ENCODE measurements at places on chromosomes 7 and 10.

- ATAC-seq, result peak; percentile 33
Measured at GRCh38 chr7:4712281-4713182, 30.4 kb downstream of the FOXK1 start.

GRCh38 chr10:133122171-133122935, 34.6 kb downstream of the ADGRA1 start:
- no peak for ATAC-seq

DNA sequence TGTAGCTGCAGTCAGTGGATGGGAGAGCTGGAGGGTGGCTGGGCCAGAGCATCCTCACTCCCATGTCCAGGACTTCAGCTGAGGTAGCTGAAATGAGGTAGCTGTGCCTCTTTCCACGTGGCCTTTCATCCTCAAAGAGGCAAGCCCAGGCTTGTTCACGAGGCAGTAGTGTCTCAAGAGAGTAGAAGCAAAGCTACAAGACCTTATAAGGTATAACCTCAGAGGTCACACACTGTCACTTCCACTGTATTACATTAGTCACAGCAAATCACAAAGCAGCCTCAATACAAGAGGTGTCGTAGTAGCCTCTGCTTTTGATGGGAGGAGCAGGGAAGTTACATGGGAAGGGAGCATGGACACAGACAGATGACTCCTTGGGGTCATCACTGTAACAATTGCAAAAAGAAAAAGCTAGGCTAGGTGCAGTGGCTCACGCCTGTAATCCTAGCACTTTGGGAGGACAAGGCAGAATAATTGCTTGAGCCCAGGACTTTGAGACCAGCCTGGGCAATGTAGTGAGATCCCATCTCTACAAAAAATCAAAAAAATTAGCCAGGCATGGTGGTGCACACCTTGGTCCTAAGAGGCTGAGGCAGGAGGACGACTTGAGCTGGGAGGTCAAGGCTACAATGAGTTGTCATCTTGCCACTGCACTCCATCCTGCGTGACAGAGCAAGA, 97.5 kb downstream of the SKIDA1 start:
- ATAC-seq, result peak; percentile 95

- ATAC-seq, result no peak
Measured at GRCh38 chr10:32411797-32412498, 34.0 kb upstream of the CCDC7 start.

- ATAC-seq, result peak; percentile 12
Measured at GRCh38 chr7:130897515-130898419, 163.8 kb upstream of the KLF14 start.

GRCh38 chr10:88066876-88067275, 203.5 kb downstream of the PTEN start:
- peak; percentile 41 for ATAC-seq

DNA sequence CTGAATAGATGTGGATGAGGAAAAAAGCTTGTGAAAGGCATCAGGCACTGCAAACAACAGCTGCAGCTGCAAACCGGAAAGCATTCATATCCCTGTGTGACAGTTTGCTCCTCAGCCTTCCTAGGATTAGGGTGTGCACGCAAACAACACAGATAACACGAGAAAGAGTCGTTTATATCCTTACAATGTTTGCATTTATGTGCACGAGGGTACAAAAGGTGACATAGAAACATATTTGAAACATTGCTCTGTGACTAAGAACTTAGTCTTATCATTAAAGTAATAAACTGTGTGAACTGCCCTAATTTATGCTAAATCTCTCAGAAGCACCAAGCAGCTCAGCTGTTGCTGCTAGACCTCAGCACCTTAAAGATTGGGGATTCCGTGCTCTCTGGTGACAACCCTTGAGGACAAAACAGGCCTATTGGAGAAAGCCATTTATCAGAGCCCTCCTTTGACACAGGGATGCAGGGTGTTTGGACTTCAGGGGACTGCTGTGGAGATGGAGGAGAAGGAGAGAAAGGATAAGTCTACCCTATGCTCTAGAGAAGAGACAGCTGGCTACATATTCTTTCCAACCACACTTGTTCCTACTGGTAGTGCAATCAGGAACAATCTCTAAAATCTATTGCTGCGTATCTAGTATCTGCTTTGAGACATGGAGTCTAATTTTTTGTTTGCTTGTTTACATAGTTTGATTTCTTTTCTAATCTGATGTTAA, 176.2 kb downstream of the GNAT3 start:
- ATAC-seq, result no peak

DNA sequence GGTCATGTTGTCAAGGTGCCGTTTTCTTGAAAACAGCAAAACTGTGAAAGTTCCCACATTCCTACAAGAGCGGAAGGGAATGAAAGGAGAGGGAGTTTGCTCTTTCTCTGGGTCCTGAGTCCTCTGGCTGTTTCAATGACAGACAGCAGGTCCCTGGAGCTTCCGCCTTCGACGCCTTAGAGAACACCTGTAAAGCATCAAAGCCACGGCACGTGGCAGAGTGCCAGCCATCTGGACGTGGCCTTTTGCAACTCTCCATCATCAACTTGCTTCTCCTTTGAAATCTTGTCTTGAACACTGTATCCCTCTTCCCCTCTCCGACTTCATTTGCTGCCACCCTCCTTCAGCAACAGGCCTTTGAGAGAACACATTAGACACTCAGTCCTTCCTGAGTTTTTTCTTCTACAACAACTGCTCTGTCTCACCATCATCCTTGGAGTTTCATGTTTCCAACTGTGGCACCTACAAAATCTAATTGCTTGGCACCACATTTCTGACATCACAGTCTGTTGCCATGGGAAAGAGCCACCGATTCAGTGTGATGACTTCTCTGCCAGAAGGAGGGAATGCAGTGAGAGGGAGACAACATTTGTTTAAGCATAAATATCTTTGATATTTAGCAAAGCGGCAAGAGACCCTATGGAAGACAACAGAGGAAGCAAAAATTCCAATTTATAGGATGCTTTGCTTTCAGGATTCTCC, 204.9 kb upstream of the PTER start:
- ATAC-seq, result no peak

DNA sequence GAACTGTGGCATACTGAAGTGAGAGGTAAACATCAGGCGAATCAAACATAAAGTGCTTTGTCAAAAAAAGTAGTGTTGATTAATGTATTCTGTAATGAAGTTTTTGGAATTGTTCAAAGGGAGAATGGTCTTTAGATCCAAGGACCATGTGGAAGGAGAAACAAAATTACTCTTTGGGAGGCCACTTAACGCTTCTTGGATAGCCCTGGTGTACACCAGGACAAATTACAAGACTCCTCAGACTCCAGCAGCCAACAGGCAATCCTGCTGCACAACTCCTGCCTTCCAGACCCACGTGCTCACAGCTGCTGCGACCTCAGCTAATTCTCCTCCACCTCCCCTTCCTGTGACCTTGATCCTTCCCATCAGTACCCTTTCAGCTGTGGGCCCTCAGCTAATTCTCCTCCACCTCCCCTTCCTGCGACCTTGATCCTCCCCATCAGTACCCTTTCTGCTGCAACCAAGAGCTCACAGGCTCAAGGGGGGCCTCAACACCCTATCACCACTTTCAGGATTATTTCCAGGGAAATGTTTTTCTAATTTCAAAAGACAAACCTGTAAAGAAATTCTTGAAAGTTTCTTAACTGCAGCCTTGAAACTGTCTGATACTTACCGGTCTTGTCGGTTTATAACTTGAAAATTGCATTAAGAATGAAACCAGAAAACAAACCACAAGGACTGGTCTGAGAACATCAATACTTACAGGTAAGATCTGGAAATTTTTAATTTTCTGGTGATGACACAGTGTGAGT, 29.7 kb upstream of the DDC start:
- no peak for ATAC-seq

GRCh38 chr7:71733107-71733870, 601.3 kb downstream of the GALNT17 start:
- ATAC-seq, result peak; percentile 68

DNA sequence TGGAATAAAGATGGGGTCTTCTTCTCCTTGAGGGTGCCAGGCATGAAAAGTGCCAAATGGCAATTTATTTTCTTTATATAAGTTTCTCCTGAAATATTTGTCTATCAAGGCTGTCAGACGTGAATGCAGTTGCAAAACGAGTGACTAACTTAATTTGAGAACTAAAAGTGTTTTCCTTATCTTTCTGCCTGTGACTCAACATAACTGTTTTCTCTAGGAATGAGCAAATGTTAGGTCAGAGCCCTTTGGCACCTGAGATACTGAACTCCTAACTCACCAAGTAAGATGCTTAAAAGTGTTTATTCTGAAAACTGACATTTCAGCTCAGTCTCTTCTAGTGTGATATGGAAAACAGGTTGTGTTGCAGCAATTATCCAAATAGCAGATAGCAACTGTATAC, 197.0 kb downstream of the STK31 start:
- no peak for ATAC-seq

DNA sequence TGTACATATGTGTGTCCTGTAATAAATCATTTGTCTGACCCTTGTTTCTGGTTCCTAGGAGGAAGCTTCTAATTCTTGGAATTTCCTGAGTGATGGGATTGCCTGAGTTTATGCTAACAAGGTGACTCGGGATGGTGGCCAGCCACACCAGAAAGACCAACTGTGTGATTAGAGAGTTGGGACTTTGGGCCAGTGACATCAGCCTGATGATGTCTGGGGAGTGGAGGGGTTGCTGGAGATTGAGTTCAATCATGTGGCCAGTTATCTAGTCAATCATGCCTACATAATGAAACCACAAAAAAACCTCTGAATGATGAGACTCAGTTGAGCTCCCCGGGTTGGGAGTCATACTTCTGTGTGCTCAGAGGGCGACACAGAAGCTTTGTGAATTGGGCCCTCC, 23.5 kb upstream of the CARD11 start:
- no peak for ATAC-seq

DNA sequence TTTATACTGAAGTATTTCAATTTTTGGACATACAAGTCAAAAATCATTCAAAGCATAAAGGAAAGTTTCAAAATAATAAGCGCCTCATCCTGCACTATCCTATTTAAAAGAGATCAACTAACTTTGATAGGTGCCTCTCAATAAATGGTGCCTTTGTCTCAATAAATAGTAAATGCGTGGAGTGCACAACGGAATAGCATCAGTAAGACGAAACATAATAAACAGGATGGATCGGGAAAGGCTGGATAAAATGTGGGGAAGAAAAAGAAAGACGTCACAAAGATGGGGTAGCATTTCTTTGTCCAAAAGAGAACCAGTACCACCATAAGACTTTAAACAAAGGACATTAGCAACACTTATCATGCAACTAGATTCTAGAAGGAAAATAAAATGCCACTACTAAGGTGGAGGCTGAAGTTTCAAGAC, 571 bp upstream of the PRKAR2B start:
- no peak for ATAC-seq

GRCh38 chr7:137949416-137950262, 52.2 kb downstream of the CREB3L2 start:
- ATAC-seq, result no peak

- peak; percentile 7 for ATAC-seq
Measured at GRCh38 chr10:78972160-78972946, 96.4 kb upstream of the ZMIZ1 start.

GRCh38 chr7:31384466-31384865, 43.9 kb upstream of the NEUROD6 start:
- ATAC-seq, result no peak

DNA sequence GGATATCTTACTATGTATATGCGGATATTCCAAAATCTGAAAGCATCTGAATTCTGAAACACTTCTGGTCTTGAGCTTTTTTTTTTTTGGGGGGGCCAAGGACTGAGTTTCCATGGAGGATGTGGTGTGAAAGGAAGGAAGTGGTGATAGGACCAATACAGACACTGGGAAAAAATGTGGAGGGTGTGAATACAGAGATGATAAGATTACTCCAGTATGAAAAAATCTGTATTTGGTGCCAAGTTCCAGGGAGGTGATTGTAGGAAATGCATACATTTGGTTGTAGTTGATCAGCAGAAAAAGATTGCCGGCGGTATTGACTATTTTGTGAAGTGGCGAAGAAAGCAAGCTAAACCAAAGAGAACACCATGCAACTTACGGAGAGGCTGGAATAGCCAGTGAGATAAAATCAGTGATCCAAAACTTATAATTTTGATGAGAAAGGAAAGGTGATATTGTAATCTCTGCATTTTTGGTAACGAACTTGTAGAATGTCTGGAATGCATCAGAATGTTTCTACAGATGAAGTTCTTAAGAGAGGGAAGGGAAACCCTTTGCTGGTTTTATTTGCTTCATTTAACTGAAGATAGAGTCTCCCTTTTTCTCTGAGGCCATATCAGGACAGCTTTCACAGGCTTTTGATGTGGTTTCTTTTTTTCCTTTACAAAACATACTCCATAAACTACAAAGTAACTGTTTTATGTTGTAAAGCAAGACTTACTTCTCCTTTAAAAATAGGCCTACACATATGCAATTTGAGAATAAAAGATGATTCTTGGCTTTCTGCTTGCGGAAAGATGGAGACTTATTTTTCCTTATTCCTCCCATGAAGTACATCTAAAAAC, 6.0 kb downstream of the WDR37 start:
- no peak for ATAC-seq

DNA sequence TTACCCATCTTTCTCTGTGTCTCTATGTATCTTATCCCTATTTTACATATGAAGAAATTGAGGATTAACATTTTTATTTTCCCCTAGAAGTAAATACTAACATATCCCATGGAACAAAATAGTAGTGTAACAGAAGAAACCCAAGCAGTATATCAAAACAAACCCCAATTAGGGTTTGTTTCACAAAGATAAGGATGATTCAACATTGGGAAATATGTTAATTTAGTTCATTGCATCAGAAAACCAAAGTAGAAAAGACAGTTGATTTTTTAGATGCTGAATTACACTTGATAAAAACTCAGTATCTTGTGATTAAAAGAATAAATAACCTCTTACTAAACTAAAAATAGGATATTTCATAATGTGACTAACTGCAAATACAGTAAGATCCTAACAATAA, 87.8 kb downstream of the GLCCI1 start:
- no peak for ATAC-seq

DNA sequence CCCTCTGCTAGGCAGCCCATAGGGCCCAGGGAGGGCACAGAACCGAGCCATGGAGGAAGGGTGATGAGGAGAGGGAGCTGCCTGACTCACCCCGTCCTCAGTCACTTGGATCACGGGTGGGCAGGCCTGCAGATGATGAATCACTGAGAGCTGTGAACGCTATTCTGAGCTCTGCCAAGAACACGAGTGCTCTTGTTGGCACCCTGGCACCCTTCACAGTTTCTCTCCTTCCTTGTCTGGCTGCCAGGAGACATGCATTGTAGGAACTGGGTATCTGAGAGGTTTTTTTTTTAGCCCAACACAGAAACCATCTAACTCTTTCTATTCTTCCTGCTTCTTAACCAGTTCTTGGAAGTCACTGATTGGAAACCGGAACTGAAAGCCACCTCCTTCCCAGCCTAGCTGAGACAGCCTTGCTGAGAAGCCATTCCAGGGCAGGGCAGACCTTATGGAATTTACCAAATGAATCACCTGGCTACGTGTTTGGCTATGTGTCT, 82.1 kb downstream of the SLC37A3 start:
- ATAC-seq, result peak; percentile 95

DNA sequence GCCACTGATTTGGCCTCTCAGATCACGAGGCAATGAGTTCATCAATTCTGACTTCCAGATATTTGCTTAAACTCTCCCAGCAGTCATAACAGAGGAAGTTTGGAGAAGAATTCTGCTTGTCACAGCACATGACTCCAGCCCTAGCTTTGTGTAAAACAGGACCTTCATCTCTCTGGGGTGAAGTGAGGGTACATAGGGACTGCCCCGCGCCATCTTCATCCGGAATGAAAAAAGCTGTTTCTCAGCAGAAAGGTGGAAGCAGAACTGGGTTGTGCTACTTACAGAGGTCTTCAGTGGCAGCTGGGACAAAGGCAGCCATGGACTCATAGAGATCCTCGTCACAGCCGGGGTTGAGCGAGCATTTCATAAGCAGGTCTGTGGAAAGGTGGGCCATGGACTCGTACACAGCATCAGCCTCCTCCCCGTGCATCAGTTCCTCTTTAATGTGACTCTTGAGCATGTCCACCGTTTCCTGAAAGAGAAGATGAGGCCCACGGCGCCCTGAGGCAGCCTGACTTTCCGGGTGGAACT, 58.4 kb upstream of the TM9SF3 start:
- no peak for ATAC-seq
